ENCODE measurements at places on chromosomes 7 and 10.

DNA sequence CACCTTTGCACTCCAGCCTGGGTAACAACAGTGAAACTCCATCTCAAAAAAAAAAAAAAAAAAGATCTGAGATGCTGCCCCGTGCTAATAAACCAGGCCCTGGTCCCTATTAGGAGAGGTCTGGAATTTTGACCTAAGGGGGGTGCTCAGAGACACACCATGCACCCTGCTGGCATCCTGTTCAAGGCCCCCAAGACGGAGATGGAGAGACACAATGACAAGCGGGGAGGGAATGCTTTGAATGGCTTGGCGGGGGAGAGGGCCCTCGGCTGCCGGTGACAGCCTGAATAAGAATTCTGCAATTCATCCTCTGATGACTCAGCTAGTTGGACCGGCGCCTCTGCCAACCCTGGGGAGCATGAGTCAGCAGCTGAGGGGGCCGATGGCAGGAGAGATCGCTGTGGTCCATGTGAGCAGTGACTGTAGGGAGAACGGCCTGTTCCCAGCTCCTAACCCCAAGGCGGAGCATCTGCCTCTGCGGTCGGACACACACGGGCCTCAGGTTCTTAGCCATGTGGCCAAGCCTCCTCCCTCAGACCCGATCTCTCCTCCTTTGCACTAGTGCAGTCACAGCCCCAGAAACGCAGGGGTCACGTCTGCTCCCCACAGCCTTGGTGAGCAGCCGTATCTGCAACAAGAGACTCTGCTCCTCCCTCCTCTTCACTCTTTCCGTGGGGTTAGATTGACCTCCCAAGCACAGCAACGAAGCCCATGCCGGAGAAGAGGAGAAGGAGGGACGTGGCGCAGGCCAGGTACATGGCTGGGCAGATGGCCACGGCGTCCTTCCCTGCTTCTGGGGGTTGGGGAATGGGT, 14.9 kb downstream of the TRIM56 start:
- peak; percentile 99 for DNase-seq

DNA sequence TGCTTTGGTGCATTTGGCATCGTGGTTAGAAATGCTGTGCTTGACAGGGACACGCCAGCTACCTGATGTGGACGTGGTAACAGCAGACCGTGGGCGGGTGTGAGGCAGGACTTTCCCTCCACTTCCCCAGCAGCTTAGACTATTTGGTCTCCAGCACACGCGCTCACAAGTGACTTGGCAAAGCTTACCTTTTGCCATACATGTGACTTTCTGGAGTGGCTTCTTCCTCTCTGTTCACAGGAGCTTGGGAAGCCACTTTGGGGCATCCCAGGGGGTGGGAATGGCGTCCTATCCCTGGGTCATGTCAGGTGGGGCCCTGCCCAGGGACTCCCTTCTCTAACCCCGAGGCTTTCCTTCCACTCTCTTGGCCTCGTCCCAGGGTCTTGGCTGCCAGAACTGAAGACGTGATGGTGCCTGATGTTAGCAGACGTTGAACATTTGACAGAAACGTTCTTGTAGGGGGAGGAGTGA, 228.7 kb upstream of the KLF6 start:
- DNase-seq, result no peak

DNA sequence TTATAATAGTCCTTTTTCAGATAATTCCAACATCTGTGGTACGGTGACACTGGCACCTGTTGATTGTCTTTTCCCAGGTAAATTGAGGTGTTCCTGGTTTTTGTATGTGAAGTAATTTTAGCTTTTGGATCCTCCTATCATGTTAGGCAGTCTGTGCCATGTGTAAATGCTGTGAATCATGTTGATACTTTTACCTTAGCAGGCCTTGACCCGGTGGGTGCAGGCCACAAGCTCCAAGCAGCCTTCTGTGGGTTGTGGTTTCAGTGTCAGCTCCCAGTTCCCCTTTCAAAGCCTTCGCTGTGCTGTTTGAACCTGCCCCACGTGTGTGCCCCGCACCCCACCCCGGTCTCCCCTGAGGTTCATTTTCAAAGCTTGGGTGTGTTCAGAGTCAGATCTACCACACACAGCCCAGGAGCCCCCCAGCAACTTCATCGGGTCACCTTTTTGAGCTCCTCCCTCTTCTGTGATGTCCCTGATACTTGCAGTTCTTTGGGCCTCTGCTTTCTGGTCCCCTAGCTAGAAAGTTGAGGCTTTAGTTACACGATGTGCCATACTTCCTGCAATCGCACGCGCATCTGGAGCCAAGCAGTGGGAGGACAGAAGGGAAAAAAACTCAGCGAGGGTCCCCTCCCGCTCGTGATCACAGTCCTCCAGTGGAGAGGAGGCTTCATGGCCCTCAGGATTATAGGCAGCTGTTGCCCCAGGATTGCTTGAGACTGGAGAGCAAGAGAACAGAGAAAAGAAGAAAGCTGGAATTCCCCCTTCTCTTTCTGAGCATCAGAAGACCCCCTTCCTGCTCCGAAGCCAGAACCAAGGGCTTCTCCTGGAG, 8.7 kb upstream of the BHLHA15 start:
- DNase-seq, result peak; percentile 26

GRCh38 chr7:2687338-2687869, 598 bp upstream of the AMZ1 start:
- DNase-seq, result no peak

- no peak for DNase-seq
These were observed 13.2 kb downstream of the CHST12 start for GRCh38 chr7:2416650-2417049.

DNA sequence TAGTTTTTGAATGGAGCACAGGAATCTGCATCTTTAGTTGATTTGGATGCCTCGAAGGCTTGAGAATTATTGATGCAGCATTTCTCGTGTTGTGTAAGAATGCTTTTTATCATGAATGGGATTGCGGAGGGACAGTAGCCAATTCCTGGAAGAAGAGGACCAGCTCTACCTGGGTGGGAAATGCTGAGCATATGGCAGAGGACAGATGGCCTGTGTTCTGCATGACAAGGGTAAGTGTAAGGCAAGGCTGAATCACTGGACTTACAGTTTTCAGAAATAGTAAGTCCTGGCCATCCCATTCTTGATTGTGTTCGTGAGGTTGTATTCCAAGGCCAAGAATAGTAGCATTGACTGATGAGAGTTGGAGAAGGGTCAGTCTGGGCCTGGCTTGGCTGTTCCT, 15.9 kb downstream of the RP9 start:
- no peak for DNase-seq

DNA sequence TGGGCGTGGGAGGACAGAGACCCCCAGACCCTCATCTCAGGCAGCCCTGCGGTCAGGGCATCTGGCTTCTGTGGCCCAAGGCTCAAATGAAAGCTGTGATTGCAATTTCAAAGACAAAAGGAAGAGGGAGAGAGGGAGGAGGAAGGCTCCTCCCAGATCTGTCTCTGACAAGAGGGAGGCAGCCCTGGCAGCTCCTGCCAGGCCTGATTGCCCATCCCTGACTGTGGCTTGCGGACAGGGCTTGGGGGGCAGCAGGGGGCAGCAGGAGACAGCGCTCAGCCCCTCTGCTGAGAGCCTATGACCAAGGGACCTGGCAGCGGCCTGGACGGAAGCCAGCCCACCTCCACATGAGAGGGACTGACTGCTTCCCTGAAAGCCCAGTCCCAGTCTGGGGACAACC, 91.8 kb downstream of the PTPRN2 start:
- peak; percentile 10 for DNase-seq

DNA sequence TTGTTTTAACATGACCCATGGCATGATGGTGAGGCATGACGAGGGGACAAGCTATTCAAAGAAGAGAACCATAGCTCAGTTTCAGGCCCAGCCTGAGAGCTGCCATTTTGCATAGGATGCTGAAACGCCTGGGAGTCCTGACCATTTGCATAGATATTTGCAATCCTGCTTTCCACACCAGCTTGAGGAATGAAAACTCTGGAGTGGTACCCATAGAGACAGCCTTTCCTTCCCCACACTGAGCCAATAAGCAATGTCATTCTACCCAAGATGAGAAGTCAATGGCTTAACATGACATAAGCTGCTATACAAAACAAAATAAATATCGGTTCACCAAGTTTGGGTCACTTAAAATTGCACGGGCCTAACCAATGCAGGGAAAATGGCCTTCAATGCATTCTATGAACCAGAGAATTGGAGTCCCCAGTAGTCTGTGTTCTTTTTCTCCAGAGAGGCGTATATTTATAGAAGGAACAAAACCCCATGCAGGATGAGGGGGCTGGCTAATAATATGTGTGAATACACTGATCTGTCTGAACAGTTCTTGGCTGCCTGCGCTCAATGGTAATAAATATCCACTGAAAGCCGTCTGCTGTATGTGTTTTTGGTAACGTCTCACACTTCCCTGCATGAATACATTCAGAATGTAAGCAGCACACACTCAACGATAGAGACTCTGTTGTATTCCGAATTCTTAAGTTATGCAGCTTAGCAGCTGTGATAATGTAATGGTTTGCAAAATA, 329.3 kb downstream of the FRMD4A start:
- DNase-seq, result no peak

- peak; percentile 85 for DNase-seq
These were observed 54.8 kb downstream of the DAGLB start for GRCh38 chr7:6392712-6393666.

DNA sequence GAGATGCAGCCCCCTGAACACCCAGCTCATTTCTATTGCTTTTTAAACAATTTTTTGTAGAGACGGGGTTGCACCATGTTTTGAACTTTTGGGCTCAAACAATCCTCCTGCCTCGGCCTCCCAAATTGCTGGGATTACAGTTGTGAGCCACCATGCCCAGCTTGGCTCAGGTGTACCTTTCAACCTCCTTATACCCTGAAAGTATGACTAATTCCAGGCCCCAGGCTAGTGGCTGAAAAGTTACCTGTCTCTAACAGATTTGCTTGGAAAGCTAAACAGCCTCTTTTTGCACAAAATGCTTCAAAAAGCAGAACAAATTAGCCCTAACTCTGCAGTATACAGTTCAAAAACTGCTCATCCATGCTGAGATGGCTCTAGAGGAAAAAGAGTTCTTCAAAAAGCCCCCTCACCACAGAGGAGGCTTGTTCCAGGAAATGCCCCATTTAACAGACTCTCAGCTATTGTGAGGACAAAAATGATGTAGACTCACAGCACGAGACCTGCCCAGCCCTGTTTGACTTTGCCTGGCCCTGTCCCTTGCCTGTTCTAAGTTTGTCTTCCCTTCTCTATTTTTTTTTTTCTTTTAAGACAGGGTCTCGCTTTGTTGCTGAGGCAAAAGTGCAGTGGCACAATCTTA, 13.4 kb upstream of the AP1S1 start:
- DNase-seq, result no peak

DNA sequence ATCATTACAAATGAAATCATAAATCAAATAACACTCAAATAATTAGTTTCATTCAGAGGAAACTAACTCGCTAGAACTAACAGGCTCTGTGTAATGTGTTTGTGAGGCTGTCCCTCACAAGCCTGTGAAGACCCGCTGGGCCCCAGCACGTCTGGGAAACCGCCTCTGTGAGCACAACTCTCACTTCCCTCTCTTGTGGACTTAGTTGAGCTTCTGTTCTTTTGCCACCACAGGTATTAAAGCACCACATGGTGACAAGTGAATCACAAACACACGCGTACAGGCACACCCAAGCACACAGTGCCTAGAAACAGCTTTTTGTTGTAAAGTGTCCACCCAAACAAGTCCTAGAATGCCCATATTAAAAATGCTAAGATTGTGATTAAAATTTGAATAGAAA, 51.0 kb downstream of the ZNF777 start:
- no peak for DNase-seq

DNA sequence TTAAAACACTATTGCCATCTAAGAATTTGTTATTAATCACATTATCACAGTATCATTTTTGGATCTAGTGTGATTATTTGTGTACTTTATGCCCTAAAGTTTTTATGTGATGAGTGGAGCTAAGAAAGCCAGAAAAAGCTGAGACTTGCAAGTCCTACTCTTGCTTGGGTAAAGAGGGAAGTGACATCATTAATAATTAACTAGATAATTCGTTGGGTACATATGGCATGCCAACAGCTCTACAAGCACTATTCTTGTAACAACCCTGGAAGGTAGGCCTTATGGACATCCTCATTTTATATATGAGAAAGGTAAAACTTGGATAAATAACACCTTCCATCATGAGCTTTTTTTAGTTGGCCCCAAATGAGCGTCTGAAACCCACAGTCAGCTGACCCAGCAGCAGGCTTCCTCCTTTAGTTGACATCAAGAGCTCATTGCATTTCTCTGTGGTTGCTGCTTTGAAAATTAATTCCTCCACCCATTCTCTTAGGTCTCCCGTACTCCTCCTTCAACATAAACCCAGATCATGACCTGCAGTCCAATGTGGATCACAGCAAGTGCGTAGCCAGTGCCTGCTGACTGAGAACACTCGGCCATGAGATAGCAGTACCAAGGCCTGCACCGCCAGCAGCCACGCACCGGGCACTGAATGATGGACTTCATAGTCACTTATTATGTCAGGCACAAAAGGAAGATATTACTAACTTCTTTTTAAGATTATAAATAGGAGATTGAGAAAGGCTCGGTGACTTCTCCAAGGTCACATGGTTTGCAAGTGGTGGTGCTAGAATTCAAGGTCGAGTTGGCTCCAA, 292.0 kb upstream of the AOAH start:
- no peak for DNase-seq

DNA sequence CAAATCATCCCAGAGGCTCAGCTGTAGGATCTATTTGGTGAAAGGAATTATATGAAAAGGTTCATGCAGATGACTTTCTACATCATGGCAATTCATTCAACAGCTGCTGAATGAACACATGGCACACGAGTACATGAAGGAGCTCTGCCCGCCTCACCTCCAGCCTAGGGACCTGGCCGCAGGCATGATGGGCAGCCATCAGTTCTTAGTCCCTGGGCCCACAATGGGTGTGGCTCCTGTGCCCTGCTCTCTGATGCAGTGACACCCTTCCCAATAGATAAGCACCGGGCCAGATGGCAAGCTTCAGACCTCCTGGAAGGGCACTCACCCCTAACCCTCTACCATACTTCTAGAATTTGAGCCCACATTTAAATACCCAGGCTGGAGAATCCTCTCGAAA, 3.5 kb downstream of the CHST15 start:
- no peak for DNase-seq

GRCh38 chr10:109480836-109481235, 442.5 kb downstream of the XPNPEP1 start:
- DNase-seq, result no peak

GRCh38 chr10:48523212-48523819, 81.6 kb downstream of the ARHGAP22 start:
- peak; percentile 87 for DNase-seq

DNA sequence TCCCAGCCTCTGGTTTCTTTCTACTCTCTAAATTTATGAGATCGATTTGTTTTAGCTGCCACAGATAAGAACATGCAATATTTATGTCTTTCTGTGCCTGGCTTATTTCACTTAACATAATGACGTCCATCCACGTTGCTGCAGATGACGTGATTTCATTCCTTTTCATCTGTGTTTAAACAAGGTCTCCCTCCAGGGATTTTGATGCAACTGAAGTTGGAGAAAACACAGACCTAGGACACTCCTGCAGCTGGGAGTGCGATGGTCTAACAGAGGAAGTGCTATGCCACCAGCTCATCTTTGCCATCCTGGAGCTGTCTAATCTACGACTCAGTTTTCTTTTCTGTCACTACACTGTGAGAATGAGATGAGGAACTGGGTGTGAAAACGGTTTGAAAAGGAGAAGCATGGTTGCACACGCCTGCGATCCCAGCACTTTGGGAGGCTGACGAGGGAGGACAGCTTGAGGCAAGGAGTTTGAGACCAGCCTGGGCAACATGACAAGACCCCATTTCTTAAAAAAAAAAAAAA, 1.5 kb upstream of the KCTD7 start:
- DNase-seq, result peak; percentile 48

Measured in choroid plexus epithelial cell (primary cell).